Liver (tissue), 10 donors: ENCODE measurements at places on chromosomes 2 and 18.

DNA sequence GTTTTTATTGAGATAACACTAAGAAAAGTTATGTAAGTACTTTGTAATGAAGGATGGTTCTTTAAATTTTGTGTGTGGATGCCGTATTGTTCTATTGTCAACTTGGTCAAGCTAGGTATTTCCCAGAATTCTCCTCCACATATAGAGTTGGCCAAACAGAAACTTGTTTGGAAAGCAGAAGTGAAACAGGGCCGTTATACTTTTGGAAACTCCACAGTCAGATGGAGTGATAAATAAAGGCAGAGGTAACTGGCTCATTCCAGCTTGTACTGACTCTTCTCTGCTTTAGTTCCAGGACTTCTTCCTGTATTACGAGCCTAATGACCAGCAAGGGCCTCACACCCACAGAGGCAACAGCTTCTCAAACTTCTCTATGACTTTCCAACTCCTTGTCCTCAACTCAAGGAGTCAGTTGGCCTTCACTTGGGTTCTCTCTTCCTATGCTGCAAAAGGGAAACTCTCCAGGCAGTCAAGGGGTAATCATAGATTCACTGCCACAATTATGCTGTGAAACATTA is 16.4 kb upstream of the STARD7 start:
- DNase-seq = no peak

DNA sequence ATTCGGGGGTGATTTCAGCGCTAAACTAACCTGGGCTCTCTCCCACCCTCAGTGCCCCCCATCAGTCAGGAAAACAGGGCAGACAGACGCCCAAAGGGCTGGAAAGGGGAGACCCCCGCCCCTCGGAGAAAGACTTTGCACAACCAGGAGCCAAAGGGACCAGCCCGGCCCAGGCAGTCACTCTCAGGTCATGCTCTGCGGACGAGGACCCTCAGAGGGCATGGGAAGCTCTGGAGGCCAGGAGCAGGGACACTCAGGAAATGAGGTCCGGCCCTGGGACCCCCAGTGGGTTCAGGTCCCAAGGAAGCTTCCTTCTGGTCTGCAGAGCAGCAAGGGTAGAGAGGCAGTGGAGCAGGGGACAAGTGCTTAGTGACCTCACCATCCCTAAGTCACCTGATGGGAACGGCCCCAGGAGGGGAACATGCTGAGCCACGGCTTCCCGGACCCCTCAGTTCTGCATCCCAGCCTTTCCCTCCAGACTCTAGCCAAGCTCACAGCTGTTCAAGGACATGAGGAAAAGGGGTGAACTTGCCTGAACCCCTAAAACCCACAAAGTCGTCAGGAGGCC is 88.0 kb upstream of the GPC1 start:
- DNase-seq = no peak

- DNase-seq = no peak
Measured at GRCh38 chr18:28127763-28128658, 48.9 kb downstream of the CDH2 start.

DNA sequence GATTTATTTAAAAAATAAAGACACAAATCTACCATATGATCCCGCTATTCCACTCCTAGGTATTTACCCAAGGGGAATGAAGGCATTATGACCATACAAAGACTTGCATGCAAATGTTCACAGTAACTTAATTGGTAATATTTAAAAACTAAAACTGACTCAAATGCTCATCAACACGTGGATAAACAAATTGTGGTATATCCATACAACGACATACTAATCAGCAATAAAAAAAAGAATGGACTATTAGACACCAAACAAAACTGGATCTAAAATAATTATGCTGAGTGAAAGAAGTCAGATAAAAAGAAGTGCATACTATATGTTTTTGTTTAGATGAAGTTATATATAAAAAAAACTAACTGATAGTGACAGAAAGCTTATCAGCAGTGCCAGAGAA is 428.3 kb downstream of the ZEB2 start:
- no peak for DNase-seq

GRCh38 chr18:21857871-21858270 is 117.3 kb downstream of the MIB1 start:
- no peak for DNase-seq

DNA sequence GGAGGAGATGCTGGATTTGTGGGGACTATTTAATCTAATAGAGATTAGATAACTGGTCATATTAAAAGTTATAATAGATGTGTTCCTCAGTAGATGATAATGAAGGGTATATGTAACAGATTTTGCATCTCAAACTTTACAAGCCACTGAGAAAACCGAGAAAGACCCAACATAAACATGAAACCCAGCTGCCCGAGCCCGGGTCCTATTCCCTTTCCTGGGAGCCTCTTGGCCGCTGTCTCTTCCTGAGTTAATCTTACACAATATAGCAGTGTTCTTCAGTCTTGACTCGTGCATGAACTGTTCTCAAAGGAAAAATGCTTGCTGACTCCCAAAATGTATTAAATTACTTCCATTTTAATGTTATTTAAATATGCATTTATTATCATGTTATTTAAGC is 94.5 kb downstream of the COPS8 start:
- no peak for DNase-seq

DNA sequence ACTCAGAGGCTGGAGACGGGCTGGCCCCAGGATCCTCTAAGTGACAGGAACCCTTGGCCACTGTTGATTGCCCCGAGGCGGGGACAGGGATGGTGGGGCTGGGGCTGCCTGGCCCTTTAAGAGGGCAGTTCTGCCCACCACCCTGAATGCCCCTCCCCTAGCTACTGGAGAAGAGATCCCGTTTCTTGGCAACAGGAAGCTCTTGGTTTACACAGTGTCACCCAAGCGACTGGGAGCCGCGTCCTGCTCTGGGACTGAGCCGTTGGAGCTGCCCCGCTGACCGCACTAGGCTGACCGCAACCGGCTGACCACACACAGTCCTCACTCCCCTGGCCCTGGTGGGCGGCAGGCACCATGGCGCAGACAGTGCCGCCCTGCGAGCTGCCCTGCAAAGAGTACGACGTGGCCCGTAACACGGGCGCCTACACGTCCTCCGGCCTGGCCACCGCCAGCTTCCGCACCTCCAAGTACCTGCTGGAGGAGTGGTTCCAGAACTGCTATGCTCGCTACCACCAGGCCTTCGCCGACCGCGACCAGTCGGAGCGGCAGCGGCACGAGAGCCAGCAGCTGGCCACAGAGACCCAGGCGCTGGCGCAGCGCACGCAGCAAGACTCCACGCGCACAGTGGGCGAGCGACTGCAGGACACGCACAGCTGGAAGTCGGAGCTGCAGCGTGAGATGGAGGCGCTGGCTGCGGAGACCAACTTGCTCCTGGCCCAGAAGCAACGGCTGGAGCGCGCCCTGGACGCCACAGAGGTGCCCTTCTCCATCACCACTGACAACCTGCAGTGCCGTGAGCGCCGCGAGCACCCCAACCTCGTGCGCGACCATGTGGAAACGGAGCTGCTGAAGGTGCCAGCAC is at the start of gene TEKT4:
TSS of gene TEKT4 (plus strand) at position 205 of the 862 bp plus-strand sequence. CDS start at position 355, 150 bp downstream.
- DNase-seq = no peak
